ENCODE measurements at places on chromosomes 7 and 10.
A peak's percentile ranks its signal among the peaks of the same experiment; 100 is the strongest.

DNA sequence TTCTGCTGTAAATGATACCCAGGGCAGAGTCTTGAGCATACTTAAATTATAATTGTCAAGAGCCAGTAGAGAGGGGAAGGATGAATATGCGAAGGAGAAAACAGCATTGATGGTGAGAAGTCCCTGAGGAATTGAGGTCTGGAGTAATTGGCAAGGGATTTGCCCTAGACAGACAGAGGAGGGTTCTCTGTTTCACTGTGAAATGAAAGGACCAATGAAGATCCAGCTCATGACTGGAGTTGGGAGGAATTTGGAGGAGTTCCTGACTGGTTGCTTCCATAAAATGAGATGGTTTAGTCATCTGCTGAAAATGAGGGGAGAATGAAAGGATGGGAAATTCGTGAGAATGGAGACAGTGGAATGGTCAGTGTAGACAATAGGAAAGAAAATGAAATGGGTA is 6.8 kb downstream of the PRPF18 start:
- DNase-seq, result no peak

DNA sequence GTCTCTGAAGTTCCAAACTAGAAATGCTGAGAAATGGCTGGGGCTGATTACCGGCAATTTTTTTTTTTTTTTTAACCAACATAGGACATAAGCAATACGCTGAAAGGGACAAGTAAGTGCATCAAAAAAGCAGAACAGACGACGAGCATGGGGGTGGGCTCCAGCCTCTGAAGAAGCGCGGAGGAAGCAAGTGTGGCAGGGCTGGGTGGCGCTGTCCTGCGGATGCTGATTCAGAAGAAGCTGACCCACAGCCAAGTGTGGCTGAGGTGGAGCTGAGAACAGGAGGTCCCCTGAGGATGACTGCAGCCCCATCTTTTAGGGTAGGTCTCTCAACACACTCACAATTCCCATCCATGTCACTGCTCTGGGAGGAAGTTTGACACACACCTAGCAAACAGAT is 65.6 kb downstream of the CTBP2 start:
- no peak for DNase-seq

GRCh38 chr7:107069457-107069856 is 25.0 kb downstream of the PRKAR2B start:
- no peak for DNase-seq

DNA sequence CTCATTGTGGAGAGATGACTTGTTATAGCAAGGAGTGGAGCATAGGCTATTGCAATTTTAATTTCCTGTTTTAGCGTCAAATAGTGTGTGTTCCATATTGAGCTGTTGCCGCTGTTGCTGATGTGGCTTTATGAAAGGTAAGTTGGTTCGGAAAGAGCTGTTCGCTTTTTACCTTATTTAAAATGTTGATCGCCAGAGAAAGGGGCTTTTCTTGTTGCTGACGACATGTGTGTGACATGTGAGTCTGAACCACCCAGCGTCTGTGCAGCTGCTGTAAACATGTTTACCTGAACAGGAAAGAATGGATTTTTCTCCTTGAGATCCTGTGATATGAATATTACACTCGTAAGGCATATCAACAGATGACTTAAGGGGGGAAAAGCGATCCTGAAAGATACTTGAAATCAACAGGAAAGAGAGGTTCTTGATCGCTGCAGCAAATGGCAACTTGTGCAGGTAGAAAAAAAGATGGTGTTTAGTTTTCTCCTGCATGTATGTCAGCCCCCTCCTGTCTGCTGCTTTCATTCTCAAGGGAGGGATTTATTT is 2.5 kb downstream of the ZEB1 start:
- peak; percentile 29 for DNase-seq

DNA sequence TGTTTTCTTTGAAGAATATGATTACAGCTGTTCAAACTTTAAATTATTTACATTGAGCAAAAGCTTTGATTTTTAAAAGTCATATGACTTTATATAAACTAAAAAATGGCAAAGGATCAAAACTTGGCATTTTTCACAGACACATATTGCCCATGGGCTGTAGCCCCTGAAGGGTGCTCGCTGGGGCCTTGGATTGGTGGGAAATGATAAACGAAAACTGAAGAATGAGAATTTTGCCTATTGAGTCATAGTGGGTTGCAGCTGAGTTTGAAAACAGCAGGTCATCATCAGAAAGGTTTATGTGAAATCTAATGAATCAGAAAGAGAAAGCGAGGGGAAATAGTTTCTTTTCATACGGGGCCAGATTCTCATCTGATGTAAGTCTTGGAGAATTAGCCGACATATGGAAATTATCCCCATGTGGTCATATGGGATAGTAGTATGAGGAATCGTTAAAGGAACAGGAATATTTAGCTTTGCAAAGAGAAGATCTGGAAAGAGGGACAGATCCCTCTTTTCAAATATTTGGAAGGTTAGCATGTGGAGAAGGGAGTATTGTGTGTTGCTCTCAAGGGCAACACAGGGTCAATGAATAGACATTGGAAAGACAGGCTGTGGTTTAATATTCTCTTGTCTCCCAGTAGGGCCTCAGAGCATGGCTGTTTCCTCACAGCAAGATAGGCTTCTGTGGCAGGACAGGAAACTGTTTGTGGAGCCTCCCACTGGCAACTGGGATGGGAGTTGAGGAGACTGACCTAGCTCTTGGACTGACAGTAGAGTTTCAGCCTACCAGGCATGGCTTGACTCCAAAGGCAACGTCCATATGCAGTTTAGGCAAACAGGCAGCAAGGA is 119.0 kb downstream of the FZD1 start:
- DNase-seq, result no peak

GRCh38 chr7:85456254-85456653 is 269.4 kb upstream of the SEMA3D start:
- no peak for DNase-seq

DNA sequence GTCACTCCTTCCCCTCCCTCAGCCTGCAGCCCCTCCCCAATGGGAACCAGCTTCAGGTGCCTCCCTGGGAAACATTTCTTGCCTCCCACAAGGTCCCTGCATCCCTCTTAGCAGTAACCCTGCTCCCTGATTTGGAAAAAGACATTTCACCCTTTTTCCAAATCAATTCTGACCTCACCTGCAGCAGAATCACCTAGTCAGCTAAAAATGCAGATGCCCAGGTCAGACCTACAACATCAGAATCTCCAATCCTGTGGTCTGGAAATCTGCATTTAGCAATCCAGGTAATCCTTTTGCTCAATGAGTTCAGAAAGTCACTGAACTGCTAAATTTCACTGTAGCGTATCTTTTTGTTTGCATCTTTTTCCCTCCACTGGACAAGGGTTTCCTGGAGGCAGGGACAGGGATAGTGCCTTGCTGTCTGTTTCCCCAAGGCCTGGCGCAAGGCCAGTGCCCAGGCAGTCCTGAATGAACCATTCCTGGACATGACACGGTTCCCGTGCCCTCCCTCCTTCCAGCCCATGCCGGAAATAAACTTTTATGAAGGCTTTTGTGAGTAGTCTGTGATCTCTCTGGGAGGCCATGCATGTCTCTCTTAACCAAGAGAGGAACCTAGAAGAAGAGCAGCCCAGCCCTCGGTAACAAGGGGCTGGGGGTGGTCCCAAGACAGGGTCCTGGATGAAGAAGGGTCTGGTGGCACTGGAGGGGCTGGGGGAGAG is 44.0 kb downstream of the COL13A1 start:
- DNase-seq, result peak; percentile 70

- no peak for DNase-seq
Measured at GRCh38 chr10:44413416-44413815, 28.5 kb upstream of the CXCL12 start.

DNA sequence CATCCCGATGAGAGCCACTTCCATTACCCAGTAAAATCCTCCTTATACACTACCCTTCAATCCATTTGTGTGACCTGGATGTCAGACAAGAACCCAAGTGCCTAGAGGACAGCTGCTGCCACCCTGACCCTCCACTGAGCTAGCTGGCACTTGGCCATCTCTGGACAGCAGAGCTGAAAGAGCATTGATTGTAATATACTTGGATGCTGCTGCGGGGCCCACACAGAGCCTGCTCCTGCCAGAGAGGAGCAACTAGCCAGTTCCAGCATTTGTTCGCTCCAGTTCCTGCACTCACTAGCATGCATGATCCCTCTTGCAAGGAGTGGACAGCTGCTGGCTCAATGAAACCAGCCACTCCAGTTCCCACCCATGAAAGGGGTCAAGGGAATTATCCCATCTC is 8.4 kb upstream of the TMEM254 start:
- DNase-seq, result no peak

- DNase-seq, result no peak
Measured at GRCh38 chr7:150453181-150453580, 2.8 kb downstream of the GIMAP8 start.

- DNase-seq, result no peak
Measured at GRCh38 chr10:6564367-6564766, 15.7 kb downstream of the PRKCQ start.

GRCh38 chr10:78384049-78384431 is 350.4 kb downstream of the RPS24 start:
- DNase-seq, result no peak

GRCh38 chr10:33309406-33309805 is 25.1 kb downstream of the NRP1 start:
- no peak for DNase-seq

DNA sequence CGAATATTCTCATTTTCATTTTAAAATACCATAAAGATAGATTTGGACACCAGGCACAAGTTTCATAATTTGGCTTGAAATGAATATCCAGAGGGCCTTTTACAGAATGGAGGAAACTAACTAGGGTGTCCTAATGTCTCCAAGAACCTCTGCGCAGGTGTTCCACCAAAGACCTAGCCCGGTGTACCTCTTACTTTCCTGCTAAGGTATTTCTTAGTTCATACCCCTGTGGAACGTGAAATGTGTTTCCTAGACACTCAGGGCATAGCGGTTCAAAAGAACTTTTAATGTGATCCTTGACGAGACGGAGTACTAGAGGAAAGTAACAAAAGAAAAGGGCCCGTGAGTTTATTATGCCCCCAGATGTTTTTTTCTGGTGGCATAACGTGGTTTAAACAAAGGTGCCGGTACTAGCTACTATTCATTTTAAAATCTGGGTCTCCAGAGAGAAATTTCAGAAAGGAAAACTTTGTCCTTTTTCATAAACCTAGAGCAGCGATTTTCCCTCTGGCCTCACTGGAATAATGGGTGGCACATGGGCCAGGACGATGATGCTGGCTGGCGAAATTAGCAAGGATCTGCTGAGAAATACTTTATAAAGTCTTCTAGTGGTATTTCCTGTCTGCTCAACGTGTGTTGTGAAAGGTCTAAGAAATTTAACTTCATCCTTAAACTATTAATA is 1.4 kb downstream of the APBB1IP start:
- DNase-seq, result peak; percentile 39

DNA sequence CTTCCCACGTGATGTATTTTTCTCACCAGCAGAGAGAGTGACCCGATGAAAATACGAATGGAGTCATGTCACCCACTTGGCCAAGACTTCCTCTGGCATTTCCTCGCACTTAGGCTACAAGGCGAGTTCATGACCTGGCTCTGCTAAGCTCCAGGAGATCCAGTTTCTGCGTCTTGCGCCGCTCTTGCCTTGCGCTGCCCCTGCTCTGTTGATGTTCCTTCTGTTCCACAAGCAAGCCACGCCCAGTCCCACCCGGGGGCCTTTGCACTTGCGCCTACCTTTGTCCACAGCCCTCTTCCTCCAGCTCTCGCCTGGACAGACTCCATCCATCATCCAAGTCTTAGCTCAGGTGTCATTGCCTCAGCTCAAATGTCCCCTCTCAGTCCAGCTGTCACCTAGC is 116.3 kb upstream of the SHH start:
- no peak for DNase-seq

GRCh38 chr10:72173619-72174296 is 42.1 kb upstream of the ANAPC16 start:
- peak; percentile 97 for DNase-seq

- DNase-seq, result no peak
Measured at GRCh38 chr10:73577788-73578187, 13.4 kb downstream of the USP54 start.

- no peak for DNase-seq
Measured at GRCh38 chr7:87850836-87851593, 25.1 kb downstream of the SLC25A40 start.

GRCh38 chr10:133247681-133248333 is 10.2 kb downstream of the VENTX start:
- no peak for DNase-seq
